ENCODE measurements at places on chromosomes 11 and 22.
A peak's percentile ranks its signal among the peaks of the same experiment; 100 is the strongest.

DNA sequence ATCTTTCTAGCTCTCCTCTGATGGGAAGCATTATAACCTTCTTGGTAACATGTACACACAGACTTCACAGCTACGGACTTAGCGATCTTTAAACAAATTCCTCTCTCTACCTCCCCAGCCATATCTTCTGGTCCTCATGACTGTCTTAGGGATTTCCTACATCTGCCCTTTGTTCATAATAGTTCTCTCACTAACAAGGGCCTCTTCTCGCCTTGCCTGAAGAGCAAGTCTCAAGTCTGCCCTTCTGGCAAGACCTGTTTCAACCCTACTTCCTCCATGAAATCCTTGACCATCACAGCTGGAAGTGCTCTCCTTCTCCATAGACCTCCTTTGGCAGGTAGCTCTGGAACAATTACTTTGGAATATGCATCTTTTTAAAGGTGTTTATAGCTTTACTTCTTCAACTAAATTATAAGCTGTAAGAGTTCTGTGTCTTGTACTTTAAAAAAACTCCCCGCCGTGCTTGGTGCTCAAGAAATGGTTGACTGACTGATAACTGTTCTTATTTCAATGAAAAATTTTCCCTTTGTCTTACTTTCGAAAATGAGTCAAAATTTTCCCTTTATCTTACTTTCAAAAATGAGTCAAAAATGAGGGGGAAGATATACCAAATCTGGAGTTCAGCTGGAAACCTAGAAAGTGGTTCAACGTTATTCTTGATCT lies 34.7 kb downstream of the SNX19 start:
- no peak for DNase-seq

GRCh38 chr22:23815541-23816155 lies 23.2 kb downstream of the DERL3 start:
- no peak for DNase-seq

GRCh38 chr11:121304759-121305158 lies 12.2 kb downstream of the SC5D start:
- no peak for DNase-seq

- no peak for DNase-seq
Observed at GRCh38 chr11:18235394-18236334, 938 bp downstream of the SAA4 start.

GRCh38 chr11:62130283-62131169 lies 6.7 kb downstream of the INCENP start:
- DNase-seq = no peak

DNA sequence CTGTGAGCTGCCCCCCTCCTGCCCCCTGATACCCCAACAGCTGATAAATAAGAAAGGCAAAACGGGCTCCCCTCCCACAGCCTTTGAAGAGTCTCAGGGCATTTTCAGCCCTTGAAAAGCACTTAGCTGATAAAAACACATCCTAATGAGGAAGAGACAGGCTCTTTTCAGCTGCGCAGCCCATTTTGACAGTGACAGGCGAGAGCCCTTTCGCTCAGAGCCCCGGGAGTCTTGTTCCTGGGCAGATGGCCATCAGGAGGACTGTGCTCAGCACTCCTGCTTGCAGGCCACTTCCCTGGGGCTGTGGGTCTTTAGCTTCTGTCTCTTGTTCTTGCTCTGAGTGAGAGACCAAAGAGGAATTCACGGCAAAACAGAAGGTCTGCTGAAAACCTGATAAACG lies 757.2 kb downstream of the BRD1 start:
- no peak for DNase-seq

DNA sequence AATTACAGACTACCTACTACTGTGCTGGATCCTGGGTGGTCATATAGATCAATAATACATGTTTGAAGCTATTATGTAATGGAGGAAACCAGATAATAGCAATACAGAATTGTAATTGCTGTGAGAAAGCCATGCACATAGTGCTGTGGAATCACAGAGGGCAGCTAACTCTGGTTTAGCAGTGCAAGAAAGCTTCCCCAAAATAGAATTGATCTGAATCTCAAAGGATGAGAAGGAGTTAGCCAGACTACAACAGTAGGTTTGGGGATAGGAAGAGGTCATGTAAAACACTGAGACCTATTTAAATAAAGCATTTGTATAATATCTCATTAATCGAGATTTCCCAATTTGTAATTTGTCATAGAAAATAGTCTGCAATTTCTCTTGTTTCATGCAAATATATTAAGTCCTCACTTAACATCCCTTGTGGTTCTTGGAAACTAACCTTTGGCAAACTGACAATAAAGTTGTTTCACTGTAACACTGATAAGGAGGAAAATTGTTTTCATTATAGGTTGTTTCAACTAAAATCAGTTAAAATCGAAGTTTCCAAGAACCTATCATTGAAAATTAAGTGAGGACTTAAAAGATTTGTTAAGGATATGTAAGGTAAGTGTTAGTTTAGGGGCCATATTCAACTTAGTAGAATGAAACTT lies 7.6 kb downstream of the C11orf58 start:
- DNase-seq = no peak

GRCh38 chr11:57154739-57155138 lies 27.0 kb upstream of the LRRC55 start:
- no peak for DNase-seq

DNA sequence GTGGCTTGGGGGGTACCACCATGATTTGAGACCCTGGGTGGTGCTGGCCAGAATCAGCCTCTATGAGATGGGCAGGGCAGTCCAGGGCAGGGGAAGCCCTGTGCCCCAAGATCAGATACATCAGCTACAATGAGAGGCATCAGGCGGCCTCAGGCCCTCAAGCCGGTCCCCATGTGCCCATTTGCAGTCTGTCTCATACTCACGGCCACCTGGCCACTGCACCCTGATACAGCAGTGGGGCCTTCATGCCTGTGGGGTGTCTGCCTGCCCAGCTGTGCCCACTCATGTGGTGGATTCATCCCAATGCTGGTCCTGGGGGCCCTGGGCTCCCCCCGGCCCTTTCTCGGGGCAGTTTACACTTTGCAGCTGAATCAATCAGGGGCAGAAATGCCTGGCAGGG lies 42.4 kb upstream of the KCNQ1OT1 start:
- no peak for DNase-seq

- DNase-seq = no peak
Observed at GRCh38 chr22:46848197-46848596, 85.7 kb downstream of the TBC1D22A start.

DNA sequence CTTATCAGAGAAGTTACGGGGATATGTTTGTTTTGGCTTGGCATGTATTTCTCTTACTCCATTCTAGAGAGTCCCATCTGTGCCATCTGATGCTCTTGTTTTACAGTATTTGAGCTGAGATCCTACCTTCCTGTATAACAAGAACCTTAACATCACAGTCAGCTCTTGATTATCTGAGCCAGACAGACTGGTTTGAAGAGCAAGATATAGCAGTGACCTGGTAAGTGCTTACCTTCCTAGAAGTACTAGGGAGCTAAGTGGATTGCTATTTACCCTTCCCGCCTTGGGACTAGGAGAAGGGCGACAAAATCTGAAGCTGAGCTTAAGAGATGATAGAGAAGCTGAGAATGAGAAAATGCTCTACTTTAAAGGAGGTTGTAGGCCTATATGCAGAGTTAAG lies 235.3 kb downstream of the CSNK2A3 start:
- no peak for DNase-seq

DNA sequence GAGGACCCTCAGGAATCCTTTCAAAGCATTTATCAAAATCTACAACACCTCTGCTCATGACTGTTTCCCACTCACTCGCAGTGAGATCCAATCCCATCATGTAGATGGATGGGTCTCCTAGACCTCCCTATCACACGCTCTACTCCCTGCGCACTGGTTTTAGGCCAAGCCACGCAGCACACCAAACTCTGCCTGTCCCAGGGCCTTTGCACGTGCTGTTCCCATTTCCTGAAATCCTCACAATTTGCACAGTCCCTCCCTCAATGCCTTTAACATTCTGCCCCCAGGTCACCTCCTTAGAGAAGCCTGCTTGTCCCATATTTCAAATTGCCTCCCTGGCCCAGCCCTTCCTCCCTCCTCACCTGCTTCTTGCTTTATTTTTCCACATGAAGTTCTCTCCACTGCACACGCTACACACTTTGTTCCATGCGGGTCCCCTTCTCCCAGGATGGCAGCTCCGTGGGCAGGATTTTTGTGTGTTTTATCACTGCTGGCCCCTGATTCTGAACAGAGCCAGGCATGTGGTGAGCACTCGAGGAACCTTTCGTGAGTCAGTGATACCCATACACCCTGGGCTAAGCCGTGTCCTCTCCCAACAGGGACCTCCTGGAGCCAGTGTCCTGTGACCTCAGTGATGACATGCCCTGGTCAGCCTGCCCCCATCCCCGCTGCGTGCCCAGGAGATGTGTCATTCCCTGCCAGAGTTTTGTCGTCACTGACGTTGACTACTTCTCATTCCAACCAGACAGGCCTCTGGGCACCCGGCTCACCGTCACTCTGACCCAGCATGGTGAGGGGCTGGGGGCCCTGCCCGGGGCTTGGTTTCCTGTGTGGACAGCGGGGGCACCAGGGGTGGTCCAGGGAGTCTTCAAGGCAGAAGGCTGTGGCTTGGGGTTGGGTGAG lies 12.2 kb downstream of the CSF2RB start:
- DNase-seq = no peak

- DNase-seq = no peak
Observed at GRCh38 chr11:129445226-129445625, 69.6 kb downstream of the BARX2 start.

DNA sequence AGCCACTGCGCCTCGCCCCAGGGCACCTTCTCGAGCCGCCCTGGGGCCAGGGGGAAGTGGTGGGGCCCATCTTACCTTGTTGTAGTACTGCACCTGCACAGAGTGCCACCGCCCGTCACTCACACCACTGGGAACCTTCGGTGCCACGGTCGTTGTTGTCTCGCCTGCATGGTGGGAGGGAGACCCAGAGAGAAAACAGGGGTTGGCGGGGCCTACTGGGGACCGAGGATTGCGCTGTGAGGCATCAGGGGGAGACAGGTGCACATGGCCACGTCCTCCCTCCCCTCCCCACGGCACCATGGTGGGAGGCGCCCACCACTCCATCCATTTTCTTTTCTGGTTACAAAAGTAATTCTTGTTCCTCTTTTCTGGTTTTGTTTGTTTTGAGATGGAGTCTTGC lies 97.8 kb downstream of the TRMU start:
- no peak for DNase-seq

- DNase-seq = no peak
Observed at GRCh38 chr11:35478471-35479091, 46.8 kb downstream of the PAMR1 start.

- peak; percentile 77 for DNase-seq
Observed at GRCh38 chr11:77091146-77091940, 11.3 kb upstream of the OMP start.

- no peak for DNase-seq
Observed at GRCh38 chr11:1113405-1114201, 38.9 kb downstream of the MUC2 start.

GRCh38 chr11:36048496-36049247 lies 104.8 kb downstream of the LDLRAD3 start:
- DNase-seq = no peak

DNA sequence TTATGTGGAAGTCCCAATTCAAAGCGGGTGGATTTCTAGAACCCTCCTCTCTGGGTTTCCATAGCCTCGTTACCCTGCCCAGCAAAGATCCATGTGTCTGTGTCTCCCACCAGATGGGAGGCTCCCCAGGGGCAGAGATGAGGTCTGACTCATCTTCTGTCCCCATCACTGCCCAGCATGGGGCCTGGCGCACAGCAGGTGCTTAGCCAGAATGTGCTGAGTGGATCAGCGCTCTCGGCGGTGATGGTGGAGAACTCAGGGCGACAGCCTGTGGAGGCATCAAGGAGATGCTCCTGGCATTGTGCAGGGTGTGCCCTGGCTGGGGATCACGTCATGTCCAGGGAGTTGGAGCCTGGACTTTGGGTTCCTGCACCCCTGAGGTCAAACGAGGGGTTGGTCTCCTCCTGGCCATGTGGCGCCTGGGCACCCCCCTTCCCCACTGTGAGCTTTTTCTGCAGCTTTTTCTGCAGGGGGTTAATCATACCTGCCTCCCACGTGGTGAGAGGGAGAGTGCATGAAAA lies 46.1 kb upstream of the RFPL3 start:
- no peak for DNase-seq

DNA sequence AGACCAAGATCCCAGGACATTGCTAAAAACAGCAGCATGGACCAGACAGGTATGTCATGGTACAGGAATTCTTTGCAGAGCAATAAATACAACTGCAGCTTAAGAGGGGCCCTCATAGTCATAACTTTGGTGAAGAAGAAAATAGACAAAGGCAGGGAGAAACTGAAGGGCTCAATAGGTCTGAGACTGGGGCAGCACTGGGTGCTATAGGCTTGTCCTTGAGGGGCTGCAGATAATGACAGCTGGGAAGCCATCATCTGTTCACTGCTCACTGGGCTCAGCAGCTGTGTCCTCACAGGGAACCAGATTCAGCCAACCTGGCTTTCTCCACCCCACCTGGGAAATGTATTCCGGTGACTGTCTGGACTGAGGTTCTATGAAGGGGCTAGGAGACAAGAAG lies 68.4 kb downstream of the ZNF280B start:
- no peak for DNase-seq

GRCh38 chr11:65777821-65778361 lies 2.9 kb downstream of the AP5B1 start:
- no peak for DNase-seq

- no peak for DNase-seq
Observed at GRCh38 chr22:22880645-22881044, 7.0 kb upstream of the IGLL5 start.

GRCh38 chr11:10375280-10375971 lies 70.6 kb downstream of the ADM start:
- no peak for DNase-seq

DNA sequence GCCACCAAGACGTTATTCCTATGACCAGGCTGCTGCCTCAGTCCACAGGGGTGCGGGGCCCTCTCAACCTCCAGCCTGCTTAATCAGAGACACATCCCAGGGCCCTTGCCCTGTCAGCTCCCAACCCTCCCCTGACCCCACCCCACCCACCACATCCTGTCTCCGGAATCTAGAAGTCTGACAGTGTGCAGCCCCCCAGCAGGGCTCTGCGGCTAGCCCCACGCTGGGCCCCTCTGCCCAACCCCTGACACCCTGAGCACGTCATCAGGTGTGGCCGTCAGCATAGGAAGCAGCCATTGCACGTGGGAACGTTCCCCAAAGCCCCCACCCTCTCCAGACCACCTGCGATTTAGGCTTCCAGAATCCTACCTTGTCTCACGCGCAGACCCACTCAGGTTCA lies 34.3 kb upstream of the IGSF9B start:
- DNase-seq = no peak

DNA sequence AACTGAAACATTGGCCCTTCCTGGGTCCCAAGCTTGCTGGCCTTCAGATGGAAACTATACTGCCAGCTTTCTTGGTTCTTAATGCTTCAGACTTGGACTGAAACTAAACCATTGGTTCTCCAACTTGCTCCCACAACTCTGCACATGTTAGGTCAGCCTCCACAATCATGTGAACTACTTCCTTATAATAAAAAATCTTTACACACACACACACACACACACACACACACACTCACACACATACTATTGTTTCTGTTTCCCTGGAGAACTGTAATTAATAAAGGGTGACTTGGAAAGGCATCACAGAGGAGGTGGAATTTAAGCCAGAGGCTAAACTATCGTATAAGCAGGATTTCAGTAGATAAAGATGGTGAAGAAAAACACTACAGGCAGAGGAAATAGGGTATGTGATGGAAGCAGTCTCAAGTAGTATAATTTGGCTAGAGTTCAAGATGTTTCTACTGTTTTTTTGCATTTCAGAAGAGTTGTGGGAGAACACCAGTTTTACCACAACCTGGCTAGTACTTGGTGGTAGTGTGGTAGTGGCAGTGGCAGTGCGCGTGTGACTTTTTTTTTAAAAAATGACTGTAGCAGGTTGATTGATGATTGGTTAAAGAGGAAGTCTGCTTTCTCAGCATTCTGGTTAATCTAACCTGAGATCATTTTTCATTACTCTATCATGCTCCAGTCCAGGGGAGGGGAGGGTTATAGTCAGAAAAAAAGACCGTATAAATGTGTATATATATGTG lies 70.1 kb downstream of the PDE3B start:
- no peak for DNase-seq
